Frontal cortex (tissue), 4 donors: ENCODE measurements at places on chromosomes 5 and 9. TPM values are rescaled to one million over a fixed set of nuclear protein-coding genes. Genes with fewer than 3 reads are reported as not detected.

LSM11 gene
- total RNA-seq = 90.1 TPM

GRCh38 chr5:151222790-151223446, 974 bp downstream of the CCDC69 start:
- no peak for DNase-seq

- no peak for DNase-seq
Measured at GRCh38 chr5:61995486-61995885, 310.5 kb upstream of the KIF2A start.

DNA sequence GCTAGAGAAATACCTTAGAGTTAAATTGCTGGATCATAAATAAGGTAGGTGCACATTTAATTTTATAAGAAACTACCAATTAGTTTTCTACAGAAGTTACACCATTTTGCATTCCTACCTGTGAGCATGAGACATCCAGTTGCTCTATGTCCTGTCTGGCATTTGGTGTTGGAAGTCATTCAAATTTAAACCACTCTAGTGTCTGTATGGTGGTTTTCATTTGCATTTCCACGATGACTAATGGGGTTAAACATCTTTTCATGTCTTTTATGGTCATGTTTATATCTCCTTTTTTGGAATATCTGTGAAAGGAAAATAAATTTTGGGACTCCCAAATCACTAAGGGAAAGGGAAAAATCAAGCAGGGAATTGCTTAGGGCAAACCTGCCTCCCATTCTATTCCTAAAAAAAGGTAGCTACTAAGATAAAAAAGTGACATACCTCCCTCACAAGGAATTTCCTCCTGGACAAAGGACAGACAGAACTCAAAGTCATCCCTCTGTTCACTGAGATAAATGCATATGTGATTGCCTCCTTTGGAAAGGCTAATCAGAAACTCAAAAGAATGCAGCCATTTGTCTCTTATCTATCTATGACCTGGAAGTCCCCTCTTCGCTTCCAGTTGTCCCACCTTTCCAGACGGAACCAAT, 31.6 kb upstream of the ADCY2 start:
- no peak for DNase-seq

GRCh38 chr5:175885813-175886212, 14.4 kb downstream of the CPLX2 start:
- DNase-seq = no peak
